B cell (primary cell): ENCODE measurements at places on chromosomes 16 and 17.

GRCh38 chr17:43994272-43995149 is 9.9 kb upstream of the NAGS start:
- H3K4me1 ChIP-seq, result peaks cover 9% of the 10 kb centered on the region
- no peaks in the 10 kb centered on the region for H3K27me3 ChIP-seq
- H3K27ac ChIP-seq, result no peak overlapping the region

DNA sequence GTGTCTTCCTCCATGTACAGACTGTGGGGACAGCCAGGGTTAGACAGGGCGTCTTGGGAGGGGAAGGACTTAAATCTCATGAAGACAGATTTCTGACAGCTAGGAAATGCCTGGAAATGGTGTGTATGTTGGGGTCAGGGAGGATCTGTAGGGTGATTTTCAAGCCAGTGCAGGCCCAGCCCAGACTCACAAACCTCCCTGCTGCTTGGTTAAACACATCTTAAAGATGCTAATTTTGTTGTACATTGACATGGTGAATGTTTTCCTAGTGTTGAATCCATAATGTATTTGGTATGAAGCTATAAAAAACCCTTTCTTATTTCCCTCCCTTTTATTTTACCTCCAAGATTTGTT is 238.3 kb downstream of the CCDC182 start:
- H3K36me3 ChIP-seq, result no peaks in the 10 kb centered on the region
- no peak for DNase-seq
- H3K4me3 ChIP-seq, result no peak overlapping the region
- no peak overlapping the region for H3K27ac ChIP-seq
- no peaks in the 10 kb centered on the region for H3K27me3 ChIP-seq

- H3K4me3 ChIP-seq, result no peak overlapping the region
- no peaks in the 10 kb centered on the region for H3K36me3 ChIP-seq
- no peak overlapping the region for H3K27ac ChIP-seq
- peaks cover 82% of the 10 kb centered on the region for H3K27me3 ChIP-seq
- no peak for DNase-seq
Observed at GRCh38 chr17:44961921-44962350, 6.2 kb downstream of the C1QL1 start.

- DNase-seq, result no peak
- no peaks in the 10 kb centered on the region for H3K4me1 ChIP-seq
- peaks cover 5% of the 10 kb centered on the region for H3K27me3 ChIP-seq
- H3K4me3 ChIP-seq, result no peak overlapping the region
- no peaks in the 10 kb centered on the region for H3K36me3 ChIP-seq
Observed at GRCh38 chr17:33369149-33369548, 76.1 kb upstream of the ASIC2 start.

DNA sequence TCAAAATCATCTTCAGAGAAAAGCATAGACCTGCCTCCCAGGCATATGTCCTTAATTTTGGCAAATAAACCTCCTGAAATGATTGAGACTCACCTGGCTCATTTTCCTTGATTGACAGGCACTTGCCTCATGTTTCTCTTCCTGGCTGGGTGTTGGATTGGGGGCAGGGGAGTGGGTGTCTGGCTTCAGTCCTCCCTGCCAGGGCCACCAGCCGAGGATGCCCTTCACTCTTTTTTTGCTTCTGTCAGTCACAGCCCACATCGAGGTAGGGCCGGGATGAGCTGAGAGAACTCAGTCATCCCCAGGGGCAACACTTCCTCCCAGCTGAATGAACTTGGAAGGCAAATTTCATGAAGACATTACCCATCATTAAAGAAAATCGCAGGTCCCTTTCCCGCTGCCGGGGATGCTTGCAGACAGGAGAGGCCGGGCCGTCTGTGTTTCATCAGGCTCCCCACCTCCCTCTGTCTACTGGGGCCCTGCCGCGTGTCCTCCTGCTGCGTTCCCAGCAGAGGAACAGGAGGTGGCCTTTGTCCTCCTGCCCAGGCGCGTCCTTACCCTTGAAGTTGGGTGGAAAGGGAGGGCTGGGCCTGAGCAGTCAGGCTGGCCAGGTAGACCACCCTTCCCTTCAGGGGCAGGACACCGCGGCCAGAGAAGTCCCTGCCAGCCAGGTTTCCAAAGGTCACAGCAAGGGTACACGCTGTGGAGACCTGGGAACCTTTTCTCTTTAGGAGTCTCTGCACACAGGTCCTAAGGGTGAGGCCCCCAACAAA is 11.2 kb upstream of the DNAH17 start:
- H3K36me3 ChIP-seq, result no peaks in the 10 kb centered on the region
- no peak overlapping the region for H3K4me3 ChIP-seq
- H3K27ac ChIP-seq, result no peak overlapping the region
- DNase-seq, result no peak
- peaks cover 7% of the 10 kb centered on the region for H3K4me1 ChIP-seq

DNA sequence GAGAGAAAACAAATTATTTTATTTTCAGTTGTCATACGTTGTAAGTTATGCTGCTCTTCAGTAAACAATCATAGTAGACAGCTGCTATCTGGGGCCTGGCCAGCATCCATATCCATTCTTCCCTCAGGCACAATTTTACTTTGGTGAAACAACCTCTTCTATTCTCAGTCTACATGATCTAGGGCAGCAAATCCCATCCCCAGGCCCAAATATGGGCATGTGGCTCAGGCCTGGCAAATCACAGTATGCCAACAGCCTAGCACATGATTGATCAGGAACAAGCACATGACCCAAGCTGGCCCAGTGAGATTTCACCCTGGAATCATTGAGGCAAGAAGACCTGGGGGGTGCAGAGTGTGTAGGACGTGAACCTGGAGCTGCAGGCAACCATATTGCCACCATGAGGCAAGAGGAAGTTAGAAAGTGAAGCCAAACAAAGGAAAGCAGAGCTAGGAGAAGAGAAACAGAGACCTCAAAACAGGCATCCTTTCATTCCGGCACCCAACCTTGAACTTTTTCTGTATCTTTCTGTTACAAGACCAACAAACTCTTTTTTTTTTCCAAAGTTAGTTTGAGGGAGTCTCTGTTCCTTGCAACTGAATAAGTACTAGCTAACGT is 10.3 kb upstream of the ABCC12 start:
- H3K4me3 ChIP-seq, result no peak overlapping the region
- peaks cover 2% of the 10 kb centered on the region for H3K4me1 ChIP-seq
- H3K36me3 ChIP-seq, result no peaks in the 10 kb centered on the region
- no peak for DNase-seq
- no peaks in the 10 kb centered on the region for H3K27me3 ChIP-seq

DNA sequence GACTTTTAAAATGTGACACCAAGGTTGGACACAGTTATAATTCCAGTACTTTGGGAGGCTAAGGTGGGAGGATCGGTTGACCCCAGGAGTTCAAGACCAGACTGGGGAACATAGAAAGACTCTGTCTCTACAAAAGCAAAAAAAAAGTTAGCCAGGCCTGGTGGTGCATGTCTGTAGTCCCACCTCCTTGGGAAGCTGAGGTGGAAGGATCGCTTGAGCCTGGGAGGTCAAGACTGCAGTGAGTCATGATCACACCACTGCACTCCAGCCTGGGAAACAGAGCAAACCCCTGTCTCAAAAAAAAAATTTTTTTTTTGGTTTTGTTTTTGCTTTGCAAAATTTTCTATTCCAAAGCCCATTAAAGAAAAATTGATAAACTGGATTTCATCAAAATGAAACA is 281.4 kb downstream of the BCAS3 start:
- no peaks in the 10 kb centered on the region for H3K4me1 ChIP-seq
- H3K27ac ChIP-seq, result no peak overlapping the region
- DNase-seq, result no peak
- H3K4me3 ChIP-seq, result no peak overlapping the region
- no peaks in the 10 kb centered on the region for H3K36me3 ChIP-seq

GRCh38 chr16:50674831-50675230 is 6.3 kb downstream of the SNX20 start:
- no peaks in the 10 kb centered on the region for H3K27me3 ChIP-seq
- peaks cover 18% of the 10 kb centered on the region for H3K4me1 ChIP-seq
- H3K4me3 ChIP-seq, result no peak overlapping the region
- no peak overlapping the region for H3K27ac ChIP-seq
- peaks cover 3% of the 10 kb centered on the region for H3K36me3 ChIP-seq

GRCh38 chr16:72455743-72456659 is 284.0 kb upstream of the PMFBP1 start:
- no peaks in the 10 kb centered on the region for H3K4me1 ChIP-seq
- H3K27me3 ChIP-seq, result no peaks in the 10 kb centered on the region
- no peaks in the 10 kb centered on the region for H3K36me3 ChIP-seq
- no peak for DNase-seq
- no peak overlapping the region for H3K27ac ChIP-seq
- no peak overlapping the region for H3K4me3 ChIP-seq

DNA sequence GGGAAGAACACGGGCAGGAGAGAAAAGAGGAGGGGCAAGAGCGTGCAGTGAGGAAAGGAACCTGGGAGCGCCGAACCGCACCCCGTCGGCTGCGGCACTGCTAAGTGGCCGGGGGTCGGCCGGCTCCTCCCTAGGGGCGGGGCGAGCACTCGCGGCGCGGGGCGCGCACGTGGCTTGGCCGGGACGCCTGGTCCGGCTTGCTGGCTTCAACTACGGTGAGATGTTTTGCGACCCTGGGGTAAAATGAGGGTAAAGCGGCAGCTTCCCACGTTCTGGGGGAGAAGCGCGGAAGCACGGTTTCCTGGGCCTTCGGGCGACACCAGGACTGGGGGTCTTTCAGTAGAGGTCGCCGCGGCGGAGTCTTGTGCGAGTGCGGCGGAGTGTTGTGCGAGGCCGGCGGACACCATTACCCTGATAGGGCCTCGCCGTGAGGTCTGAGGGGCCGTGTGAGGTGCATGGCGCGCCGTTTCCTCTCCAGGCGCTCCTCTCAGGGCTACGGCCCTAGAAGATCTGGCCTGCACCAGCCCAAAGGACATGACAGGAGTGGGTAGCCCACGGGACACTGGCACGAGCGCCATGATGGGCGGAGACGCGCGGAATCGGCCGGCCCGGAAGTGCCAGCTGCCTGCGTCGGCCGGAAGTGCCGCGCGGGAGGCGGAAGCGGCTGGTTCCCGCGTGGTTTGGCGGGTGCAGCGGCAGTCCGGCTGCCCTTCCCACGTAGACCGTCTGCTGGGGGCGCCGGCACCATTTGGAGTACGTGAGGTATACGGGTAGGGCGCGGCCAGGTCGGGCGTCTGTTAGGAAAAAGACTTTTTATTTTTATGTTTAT is at the start of the genes MYO19 and PIGW:
Gene MYO19, minus strand, starts transcription at position 29 of the 829 bp plus-strand sequence. CDS start 2,330 bp downstream, outside the sequence.
Gene PIGW, plus strand, starts transcription at position 148 of the 829 bp plus-strand sequence. CDS start 2,115 bp downstream, outside the sequence.
- no peaks in the 10 kb centered on the region for H3K27me3 ChIP-seq
- H3K4me1 ChIP-seq, result peaks cover 18% of the 10 kb centered on the region
- peak within 1 kb of the TSS; percentile 97 for H3K27ac ChIP-seq
- peak; percentile 93 for DNase-seq
- H3K36me3 ChIP-seq, result peaks cover 1% of the 10 kb centered on the region

- H3K36me3 ChIP-seq, result no peaks in the 10 kb centered on the region
- no peak overlapping the region for H3K27ac ChIP-seq
- no peaks in the 10 kb centered on the region for H3K27me3 ChIP-seq
Observed at GRCh38 chr17:72644492-72644891, 448.0 kb downstream of the SLC39A11 start.

DNA sequence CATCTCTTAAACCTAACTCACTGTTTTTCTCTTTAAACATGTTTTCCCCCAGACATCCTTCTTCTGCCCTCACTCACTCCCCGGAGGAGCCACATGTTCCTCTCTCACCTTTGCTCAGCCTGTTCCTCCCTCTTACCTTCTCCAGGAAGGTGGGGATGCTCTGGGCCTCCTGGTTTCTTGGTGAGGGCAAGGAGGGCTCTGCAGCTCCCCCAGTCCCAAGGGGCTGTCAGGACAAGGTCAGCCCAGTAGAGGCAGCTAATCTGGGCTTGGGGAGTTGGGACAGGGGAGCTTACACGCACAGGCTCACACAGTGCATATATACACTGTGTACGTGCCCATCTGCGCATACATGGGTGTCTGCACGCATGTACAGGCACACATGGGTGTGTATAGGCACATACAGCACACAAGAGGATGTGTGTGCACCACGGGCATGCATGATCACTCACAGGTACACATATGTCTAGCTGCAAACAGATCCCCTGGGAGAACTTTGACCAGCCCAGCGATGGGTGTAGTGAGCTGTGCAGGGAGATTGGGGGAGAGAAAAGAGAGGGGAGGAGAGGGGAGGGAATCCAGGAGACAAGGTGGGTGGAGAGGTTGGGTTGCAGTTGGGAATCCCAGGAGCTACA is 28.6 kb upstream of the SPNS3 start:
- H3K4me1 ChIP-seq, result peaks cover 6% of the 10 kb centered on the region
- no peaks in the 10 kb centered on the region for H3K27me3 ChIP-seq
- peak; percentile 29 for DNase-seq

GRCh38 chr16:56630134-56630533 is 2.3 kb upstream of the MT1M start:
- H3K27ac ChIP-seq, result no peak overlapping the region
- peaks cover 37% of the 10 kb centered on the region for H3K4me1 ChIP-seq
- H3K4me3 ChIP-seq, result no peak overlapping the region

- no peak overlapping the region for H3K27ac ChIP-seq
- H3K4me1 ChIP-seq, result no peaks in the 10 kb centered on the region
- H3K4me3 ChIP-seq, result no peak overlapping the region
- no peak for DNase-seq
- H3K36me3 ChIP-seq, result no peaks in the 10 kb centered on the region
- no peaks in the 10 kb centered on the region for H3K27me3 ChIP-seq
Observed at GRCh38 chr17:34847938-34848337, 113.3 kb downstream of the CCT6B start.

DNA sequence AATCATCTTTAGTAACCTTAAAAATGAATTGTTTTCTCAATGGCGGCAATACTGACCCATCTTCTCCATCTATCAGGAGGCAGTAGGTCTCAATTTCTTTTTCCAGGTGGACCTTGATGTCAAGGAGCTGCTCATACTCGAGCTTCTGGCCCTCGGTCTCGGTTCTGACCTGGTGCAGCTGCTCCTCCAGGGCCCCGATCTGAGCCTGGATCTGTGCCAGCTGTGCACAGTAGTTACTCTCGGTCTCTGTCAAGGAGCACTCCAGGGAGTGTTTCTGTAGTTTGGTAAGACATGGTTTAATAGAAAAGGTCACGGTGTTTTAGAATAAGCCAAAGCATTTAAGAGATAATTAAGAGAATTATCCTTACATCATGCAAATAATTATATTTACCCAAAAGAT is 4.9 kb downstream of the KRT27 start:
- H3K36me3 ChIP-seq, result no peaks in the 10 kb centered on the region
- no peak for DNase-seq
- no peak overlapping the region for H3K27ac ChIP-seq
- H3K27me3 ChIP-seq, result peaks cover 15% of the 10 kb centered on the region
- H3K4me3 ChIP-seq, result no peak overlapping the region

GRCh38 chr17:72566671-72567484 is 446.1 kb downstream of the SOX9 start:
- H3K4me3 ChIP-seq, result no peak overlapping the region
- H3K27me3 ChIP-seq, result peaks cover 2% of the 10 kb centered on the region
- no peak overlapping the region for H3K27ac ChIP-seq
- DNase-seq, result no peak

- DNase-seq, result no peak
- H3K36me3 ChIP-seq, result no peaks in the 10 kb centered on the region
- no peaks in the 10 kb centered on the region for H3K27me3 ChIP-seq
- H3K27ac ChIP-seq, result no peak overlapping the region
Observed at GRCh38 chr17:72465191-72466024, 344.6 kb downstream of the SOX9 start.

- no peak overlapping the region for H3K4me3 ChIP-seq
- H3K27ac ChIP-seq, result no peak overlapping the region
- H3K36me3 ChIP-seq, result no peaks in the 10 kb centered on the region
Observed at GRCh38 chr17:79251824-79252223, 177.2 kb downstream of the ENGASE start.

- H3K27ac ChIP-seq, result no peak overlapping the region
- peaks cover 4% of the 10 kb centered on the region for H3K27me3 ChIP-seq
- no peak for DNase-seq
- H3K36me3 ChIP-seq, result no peaks in the 10 kb centered on the region
- no peak overlapping the region for H3K4me3 ChIP-seq
- no peaks in the 10 kb centered on the region for H3K4me1 ChIP-seq
Observed at GRCh38 chr16:85806539-85806938, 7.0 kb downstream of the COX4I1 start.

GRCh38 chr16:67312719-67313118 is 13.8 kb downstream of the KCTD19 start:
- DNase-seq, result no peak
- H3K36me3 ChIP-seq, result no peaks in the 10 kb centered on the region
- H3K4me1 ChIP-seq, result peaks cover 6% of the 10 kb centered on the region
- H3K4me3 ChIP-seq, result no peak overlapping the region
- H3K27me3 ChIP-seq, result no peaks in the 10 kb centered on the region
